Heart right ventricle (tissue), 16 donors: ENCODE measurements at places on chromosomes 12 and 14. TPM values are rescaled to one million over a fixed set of nuclear protein-coding genes. Genes with fewer than 3 reads are reported as not detected.

- DNase-seq = no peak
Observed at GRCh38 chr12:19867970-19868369, 428.7 kb downstream of the AEBP2 start.

The KERA gene
- not detected for total RNA-seq

- no peak for DNase-seq
Observed at GRCh38 chr12:58424735-58425392, 483.5 kb downstream of the ATP23 start.

DNA sequence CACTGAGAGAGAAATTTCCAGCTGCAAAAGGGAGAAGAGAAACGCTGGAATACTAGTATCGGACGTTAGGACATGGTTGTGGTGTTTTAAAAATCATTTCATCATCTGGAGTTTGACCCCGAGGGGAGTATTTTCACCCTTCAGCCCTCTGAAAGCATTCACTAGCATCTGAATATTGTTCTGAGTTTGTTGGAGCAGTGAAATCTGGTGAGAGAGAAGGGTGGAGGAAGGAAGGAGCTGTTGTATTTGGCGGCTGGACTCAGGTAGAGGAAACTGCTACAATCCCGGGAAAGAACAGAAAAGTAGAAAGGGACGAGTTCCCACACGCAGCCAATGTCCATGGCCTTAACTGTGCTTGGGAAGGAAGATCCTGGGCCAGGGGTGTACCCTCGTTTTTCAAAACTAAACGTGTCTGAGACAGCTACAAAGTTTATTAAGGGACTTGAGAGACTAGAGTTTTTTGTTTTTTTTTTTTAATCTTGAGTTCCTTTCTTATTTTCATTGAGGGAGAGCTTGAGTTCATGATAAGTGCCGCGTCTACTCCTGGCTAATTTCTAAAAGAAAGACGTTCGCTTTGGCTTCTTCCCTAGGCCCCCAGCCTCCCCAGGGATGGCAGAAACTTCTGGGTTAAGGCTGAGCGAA is 896 bp upstream of the CDKN1B start:
- peak; percentile 42 for DNase-seq

The HVCN1 gene
- total RNA-seq = 30.1 TPM

The C14orf93 gene
- total RNA-seq = 4.4 TPM

The LALBA gene
- not detected for total RNA-seq

GRCh38 chr14:101681795-101682194 is 79.7 kb upstream of the PPP2R5C start:
- no peak for DNase-seq

The HAL gene
- 0.59 TPM for total RNA-seq

- DNase-seq = no peak
Observed at GRCh38 chr12:126545411-126545810, 1480.2 kb downstream of the AACS start.

GRCh38 chr12:104477510-104478390 is 21.0 kb downstream of the CHST11 start:
- no peak for DNase-seq

DNA sequence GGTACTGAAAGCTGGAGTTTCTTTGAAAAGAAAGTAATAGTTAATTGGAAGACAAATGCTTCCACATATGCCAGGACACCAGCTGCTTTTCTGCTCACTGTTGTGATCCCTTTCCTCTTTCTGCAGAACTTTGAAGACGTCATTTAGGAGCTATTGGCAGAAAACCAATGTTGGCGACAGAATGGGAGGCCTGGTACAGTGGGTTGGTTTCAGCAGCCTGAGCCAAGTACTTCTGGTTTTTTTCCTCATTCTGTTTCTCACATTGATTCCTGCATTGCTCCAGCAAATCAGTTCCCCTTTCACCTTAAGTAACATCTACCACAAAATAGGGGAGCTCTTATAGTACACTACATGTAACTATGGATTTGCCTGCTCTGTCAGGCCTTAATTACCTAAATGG is 96.9 kb downstream of the FIGNL2 start:
- DNase-seq = peak; percentile 27

DNA sequence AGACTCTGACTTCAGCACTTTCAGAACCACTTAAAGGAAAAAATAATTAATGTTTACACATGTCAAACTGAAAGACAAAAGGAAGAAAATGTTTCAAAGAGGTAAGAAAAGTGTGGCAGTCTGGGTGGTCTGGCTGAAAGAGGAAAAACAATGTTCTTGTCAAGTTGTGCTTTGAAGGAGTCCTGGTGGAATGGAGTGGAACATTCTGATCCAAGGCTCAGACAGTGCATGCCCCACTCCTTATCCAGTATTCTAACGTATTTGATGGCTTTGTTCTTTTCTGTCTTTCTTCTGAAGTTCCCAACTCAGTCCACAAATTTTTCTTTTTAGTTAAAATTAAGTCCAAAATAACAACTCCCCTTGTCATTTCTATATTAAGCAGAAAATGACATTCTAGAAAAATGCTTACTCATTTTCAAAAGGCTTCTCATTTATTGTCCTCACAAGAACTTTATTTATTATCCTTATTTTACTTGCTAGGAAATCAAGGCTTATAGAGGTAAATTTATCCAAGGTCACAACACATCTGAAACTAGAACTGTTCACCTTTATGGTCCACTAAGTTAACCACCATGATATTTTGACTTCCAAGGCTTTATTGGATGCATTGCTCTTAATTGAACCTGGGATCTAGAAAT is 121.7 kb upstream of the NAP1L1 start:
- no peak for DNase-seq

The KRT72 gene
- total RNA-seq = not detected

DNA sequence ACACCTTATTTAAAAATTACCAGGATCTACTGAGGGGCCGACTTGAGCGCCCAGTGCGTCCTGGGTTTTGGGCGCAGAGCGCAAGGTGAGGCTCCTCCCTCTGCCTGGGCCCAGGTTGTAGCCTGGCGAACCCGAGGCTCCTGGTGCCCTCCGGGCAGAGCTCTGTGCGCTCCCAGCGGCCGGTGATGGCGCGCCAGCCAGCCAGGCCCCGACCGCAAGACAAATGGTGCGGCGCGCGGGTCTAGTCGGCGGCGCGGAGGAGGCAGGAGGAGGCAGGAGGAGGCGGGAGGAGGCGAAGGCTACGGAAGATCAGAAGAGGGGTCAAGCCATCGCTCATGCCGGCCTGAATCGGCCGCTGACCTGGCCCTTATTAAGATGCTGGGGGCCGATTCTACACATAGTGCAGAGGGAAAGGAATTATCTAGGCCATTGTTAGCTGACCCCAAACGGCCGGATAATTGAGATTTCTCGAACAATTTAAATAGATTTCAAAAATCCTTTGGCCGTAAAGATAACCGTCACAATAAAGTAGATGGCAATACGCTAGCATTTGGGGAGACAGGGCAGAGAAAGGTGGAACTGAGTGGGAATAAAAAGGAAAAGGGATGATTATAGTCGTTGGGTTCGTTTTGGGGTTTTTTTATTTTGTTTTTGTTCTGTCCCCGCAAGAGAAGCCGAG is 2.8 kb downstream of the TBX5 start:
- peak; percentile 19 for DNase-seq

DNA sequence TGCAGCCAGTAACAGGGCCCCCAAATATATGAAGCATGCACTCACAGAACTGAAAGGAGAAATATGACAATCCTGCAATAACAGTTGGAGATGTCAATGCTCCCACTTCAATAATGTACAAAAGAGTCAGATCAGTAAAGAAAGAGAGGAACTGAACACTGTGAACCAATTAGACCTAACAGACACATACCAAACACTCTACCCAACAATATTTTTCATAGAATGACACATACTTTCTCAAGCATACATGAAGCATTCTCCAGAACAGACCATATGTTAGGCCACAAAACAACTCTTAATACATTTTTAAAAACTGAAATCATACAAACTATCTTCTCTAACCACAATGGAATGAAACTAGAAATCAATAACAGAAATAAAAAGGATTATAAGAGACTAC is 80.2 kb downstream of the ELK3 start:
- DNase-seq = no peak

The REP15 gene
- 6.1 TPM for total RNA-seq

DNA sequence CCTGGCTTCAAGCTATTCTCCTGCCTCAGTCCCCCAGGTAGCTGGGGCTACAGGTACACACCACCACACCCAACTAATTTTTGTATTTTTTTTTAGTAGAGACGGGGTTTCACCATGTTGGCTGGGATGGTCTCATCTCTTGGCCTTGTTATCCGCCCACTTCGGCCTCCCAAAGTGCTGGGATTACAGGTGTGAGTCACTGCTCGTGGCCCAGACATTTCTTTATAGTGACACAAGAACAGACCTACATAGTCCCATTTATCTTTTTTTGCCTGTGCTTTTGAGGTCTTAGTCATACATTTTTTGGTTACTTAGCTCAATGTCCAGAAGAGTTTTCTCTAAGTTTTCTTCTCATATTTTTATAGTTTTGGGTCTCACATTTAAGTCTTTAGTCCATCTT is 247.4 kb downstream of the SYT10 start:
- no peak for DNase-seq

DNA sequence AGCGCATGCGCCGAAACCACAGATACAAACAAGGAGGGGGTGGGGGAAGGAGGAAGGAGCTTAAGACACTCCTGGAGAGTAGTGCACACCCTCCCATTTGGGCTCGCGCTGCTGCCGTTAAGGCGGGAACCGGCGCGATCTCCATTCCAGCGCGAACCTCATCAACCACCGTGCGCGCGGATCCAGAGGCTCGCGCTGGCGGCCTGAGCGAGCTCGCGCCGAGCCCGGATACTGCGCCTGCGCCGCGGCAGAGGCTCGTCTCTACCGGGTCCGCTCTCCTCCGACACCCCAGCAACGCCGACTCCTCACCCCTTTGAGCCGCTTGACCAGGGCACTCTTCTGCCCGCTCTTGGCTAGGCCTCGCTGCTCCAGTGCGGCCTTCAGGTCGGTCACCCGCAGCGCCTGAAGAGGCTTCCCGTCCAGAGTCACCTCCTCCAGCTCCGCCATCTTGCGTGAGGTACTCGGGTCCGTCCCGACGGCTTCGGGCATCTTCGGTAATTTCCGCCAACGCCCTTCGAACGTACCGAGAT is at the start of gene ACIN1:
TSS of gene ACIN1 (minus strand) at position 471 of the 530 bp plus-strand sequence. CDS start at position 447, 24 bp downstream.
- peak; percentile 99 for DNase-seq

The TEX52 gene
- total RNA-seq = not detected

DNA sequence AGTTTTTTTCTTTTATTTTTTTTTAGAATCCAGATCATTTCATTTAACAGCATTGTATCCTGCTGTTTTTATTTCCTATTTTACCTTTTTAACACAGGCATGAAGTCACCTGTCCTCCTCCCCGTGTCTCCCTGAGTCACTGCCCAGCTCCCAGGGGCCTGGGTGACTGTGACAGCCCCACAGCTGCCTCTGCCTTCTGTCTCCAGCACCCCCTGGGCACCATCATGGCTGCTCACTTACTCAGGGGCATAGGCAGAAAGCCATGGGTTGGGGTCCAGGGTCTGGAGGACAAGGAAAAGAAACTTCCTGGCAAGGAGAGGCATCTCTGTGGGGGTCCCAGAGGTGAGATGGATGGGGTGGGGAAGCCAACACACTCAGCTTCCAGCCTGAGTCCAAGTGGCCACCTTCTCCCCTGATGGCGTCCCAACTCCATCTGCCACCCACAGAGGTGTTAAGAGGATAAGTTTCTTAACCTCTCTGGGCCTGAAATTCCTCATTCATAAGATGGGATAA is 25.3 kb downstream of the TMEM63C start:
- DNase-seq = no peak
